ENCODE measurements at places on chromosomes 1 and 21.

GRCh38 chr1:111723091-111723806 is 15.9 kb downstream of the INKA2 start:
- no peak for DNase-seq

DNA sequence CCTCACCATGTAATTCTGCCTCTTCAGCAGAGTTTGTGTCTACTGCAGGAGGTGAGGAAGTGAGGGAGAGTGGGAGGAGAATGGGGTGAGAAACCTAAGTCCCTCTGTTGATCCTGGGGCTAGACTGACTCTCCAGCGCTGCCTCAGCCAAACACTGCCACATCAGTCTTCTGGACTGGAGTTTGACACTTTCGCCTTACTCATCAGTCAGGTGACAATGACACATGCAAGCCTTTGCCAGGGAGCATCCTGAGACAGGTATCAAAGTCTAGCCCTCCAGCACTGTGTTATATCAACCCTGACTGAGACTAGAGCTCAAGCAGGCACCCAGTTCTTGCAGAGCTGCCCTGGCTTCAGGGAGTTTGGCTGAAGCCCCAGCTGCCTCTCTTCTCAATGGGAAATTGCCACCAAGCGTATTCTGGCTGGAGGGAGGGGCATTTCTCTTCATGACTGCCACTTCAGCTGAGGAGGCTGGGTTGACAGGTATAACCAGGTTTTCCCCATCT is 33.3 kb upstream of the SUCO start:
- no peak for DNase-seq

- DNase-seq: no peak
These were observed 498 bp upstream of the CLCA2 start for GRCh38 chr1:86423473-86423872.

DNA sequence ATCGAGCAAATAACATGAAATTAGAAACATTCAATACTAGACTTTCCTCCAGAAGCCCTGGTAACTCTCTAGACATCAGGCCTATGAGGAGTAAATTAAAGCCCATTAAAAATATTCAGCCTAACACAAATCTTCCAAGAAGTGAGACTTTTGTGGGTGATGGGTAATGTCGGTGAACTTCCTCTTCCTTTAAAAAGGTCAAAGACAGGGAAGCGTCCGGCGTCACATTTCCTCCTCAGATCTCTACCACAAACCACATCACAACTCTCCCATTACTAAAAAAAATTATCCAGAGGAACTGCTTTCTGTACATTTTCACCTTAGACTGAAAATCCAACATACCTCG is 1.4 kb downstream of the EIF4G3 start:
- DNase-seq: peak; percentile 24

DNA sequence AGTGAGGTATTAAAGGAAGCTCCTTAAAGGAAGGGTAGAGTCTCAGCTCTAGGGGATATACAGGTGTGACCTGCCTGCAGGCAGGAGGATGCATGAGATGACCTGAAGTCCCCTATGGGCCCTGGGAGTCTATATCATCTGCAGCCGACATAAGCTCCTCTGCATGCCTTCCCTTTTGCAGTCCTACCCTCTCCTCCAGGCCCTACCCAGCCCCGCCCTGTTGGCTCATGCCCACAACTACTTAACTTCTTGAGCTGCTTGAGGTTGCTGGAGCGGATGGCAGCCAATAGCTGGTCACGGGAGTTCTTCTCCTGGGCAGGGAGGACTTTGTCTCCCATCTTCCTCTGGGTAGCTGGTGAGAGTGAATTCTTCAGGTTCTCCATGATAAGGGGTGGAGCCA is 10.3 kb downstream of the SHISA4 start:
- DNase-seq: no peak

GRCh38 chr1:7458946-7459345 is 312.1 kb upstream of the VAMP3 start:
- DNase-seq: no peak

- DNase-seq: peak; percentile 63
These were observed 18.9 kb upstream of the ZNF683 start for GRCh38 chr1:26391450-26391849.

- no peak for DNase-seq
These were observed 25.4 kb upstream of the CLCA4 start for GRCh38 chr1:86521522-86521891.

DNA sequence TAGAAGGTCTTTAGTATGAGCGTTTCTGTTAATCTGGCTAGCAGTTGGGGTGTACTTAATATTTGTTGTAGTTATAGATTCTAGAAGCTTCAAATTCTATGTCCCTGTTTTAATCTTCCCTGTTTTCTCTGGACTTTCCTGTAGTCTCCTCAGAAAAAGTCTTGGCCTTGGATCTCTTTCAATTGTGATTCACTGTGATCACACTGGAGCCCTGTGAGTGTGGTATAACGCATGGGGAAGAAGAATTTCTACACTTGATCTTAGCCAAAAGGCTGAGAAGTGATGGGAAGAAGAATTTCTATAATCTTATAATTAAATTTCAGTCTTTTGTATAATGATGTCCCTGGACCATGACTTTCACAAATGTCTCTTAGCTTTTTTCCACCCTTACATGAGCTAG is 36.7 kb upstream of the COP1 start:
- DNase-seq: peak; percentile 57
